Peyer's patch (tissue), 4 donors: ENCODE measurements at places on chromosomes 12 and 14. TPM values are rescaled to one million over a fixed set of nuclear protein-coding genes. Genes with fewer than 3 reads are reported as not detected.

The SCN8A gene
- total RNA-seq, result not detected

The KRT80 gene
- not detected for total RNA-seq

The HNF1A gene
- total RNA-seq, result 93.6 TPM

The TSHR gene
- not detected for total RNA-seq

The MYF5 gene
- total RNA-seq, result not detected

The ENDOU gene
- not detected for total RNA-seq

The ADAM21 gene
- total RNA-seq, result not detected

The COX8C gene
- not detected for total RNA-seq

The OR6C70 gene
- total RNA-seq, result not detected
